ENCODE measurements at places on chromosomes 5 and 9.

DNA sequence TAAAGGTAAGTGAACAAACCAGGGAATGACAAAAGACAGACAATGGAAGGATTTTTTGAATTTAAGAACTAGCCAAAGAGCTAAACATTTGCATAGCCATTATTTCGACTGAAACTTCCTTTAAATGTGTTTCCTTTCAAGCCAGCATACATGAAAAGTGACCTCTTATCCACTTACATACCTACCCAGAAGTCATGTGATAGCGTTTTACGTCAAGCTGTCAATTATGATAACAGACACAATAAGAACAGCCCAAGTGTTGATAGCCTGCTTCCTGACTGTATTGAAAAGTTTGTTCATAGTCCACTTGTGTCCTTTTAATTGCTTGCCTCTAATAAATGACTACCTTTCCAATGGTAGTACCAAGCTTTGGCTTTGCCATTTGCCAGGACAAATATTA lies 206.0 kb downstream of the NFIB start:
- no peak for DNase-seq

DNA sequence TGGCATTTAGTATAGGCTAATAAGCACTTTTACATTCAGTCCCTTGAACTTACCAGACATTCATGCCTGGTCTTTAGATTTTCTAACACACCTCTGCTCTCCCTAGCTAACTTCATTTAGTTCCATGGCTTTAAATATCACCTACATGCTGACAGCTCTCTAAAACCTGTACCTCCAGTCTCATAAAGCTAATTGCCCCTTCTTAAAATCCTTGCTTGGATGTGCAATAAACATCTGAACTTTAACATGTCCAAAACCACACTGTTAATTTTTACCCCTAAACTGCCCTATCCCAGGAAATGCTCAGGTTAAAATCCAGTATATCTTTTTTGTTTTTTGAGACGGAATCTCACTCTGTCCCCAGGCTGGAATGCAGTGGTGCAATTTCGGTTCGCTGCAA lies 139.8 kb downstream of the CPLANE1 start:
- no peak for DNase-seq

- no peak for DNase-seq
These were observed 1651.5 kb downstream of the EFNA5 start for GRCh38 chr5:106019261-106019660.

DNA sequence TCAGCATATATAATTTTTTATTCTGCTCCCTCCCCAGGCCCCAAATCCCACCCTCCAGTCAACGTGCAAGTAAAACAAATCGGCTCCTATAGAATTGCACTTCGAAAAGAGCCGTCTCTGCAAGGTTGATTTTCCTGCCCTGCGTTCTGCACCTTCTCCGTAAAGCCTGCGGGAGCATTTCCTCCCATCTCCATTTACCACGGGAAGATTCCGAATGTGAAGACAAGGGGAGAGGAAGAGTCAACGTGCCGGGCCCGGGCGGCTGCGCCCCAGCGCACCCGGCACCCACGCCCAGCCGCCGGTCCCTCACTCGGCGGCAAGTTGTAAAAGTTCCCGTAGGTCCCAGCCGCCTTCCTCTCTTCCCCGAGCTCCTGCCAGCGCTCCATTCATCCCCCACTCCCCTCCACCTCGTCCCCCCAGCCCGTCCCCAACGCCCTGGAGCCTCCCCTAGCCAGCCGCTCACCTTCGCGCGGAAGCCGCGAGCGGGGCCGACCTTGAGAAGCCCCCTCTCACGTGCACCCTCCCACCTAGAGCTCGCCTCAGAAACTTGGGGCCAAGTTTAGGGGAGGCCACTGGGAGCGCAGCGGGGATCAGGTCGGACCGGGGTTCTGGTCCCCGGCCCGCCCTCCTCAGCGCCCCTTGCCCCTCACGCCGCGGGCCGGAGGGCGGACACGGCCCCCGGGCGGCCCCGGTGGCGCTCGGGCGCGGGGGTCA lies 431 bp downstream of the BNC2 start:
- DNase-seq: peak; percentile 25

DNA sequence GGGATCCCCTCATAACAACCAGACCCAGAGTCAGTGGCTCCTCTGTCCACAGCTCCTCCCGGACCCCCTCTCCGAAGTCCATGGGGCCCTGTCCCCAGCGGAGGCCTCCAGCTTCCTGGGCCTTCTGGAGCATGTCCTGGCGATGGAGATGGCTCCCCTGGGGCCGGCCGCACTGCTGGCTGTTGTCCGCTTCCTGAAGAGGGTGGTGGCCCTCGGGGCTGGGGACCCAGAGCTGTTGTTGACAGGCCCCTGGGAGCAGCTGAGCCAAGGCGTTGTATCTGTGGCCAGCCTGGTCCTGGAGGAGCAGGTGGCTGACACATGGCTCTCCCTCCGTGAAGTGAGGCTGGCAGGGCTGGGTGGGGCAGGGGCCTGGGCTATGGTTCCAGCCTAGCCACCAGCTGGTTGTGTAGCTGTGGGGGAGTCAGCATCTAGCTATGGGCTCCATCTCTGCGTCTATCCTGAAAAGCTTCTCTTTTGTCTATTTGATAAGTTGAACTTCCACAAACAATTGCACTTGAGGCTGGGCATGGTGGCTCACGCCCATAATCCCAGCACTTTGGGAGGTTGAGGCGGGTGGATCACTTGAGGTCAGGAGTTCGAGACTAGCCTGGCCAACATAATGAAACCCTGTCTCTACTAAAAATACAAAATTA lies 4.7 kb downstream of the ADGRD2 start:
- peak; percentile 23 for DNase-seq

- DNase-seq: no peak
These were observed 378.9 kb downstream of the CAAP1 start for GRCh38 chr9:26513730-26514129.

DNA sequence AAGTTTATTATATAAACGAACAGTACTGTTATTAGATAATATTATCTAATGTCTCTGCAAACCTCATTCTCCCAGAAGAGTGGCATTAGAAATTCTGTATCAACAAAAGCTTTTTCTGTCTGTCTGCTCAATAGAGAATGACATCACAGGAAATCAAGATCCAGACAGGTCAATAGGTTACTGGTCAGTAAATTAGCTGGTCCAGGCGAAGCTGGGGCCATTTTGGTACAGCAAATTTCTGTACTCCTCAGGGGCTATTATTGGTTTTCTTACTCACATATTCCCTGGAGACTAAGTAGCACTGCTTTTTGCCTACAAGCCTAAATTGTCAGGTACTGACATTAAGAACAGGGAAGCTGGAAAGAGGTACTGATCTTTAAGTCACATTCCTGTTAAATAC lies 80.5 kb downstream of the PLPP1 start:
- no peak for DNase-seq

DNA sequence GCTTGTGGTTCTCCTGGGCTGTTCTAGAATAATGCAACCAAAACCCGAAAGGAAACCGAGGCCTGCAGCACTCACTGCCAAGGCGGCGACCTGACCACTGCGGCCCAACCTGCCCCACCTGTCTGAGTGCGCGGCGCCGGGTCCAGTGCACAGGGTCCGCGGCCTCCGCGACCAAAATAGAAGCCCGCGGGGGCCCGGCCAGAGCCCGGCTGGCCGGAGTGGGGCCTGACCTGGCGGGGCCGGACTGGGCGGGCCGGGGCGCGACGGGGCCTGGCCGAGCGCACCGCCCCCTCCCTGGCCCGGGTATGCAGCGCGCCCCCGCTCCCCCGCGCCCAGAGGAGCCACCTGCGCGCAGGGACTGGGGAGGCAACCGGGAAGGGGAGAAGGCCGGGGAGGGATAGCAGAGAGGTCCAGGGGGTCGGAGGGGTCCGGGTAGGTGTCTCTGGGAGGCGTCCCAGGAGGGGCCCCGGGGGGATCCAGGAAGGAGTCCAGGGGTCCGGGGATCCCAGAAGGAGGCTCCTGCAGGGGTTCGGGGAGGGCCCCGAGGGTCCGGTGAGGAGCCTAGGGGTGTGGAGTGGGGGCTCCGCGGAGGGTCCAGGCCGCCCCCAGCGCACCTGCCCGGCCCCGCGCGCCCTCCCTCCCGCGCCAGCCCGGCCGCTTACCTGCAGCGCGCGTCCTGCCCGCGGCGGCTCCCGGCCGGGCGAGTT lies 503 bp downstream of the SEMA4D start:
- DNase-seq: peak; percentile 61

- no peak for DNase-seq
These were observed 52.2 kb upstream of the UBTD2 start for GRCh38 chr5:172335721-172336120.

- no peak for DNase-seq
These were observed 100.3 kb downstream of the NSG2 start for GRCh38 chr5:174145821-174146220.

- no peak for DNase-seq
These were observed 15.3 kb upstream of the SLC9A3 start for GRCh38 chr5:539469-540070.

DNA sequence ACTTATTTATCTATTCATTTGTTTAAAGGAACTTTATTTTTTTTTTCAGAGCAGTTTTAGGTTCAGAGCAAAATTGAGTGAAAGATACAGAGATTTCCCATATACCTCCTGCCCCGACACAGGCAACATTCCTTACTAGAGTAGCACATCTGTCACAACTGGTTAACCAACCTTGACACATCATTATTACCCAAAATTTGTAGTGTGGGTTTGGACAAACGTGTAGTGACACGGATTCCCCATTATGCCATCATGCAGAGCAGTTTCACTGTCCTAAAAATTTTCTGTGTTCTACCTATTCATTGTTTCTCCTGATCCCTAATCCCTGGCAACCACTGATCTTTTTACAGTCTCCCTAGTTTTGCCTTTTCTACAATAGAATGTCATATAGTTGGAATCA lies 57.3 kb upstream of the LHFPL2 start:
- DNase-seq: no peak

DNA sequence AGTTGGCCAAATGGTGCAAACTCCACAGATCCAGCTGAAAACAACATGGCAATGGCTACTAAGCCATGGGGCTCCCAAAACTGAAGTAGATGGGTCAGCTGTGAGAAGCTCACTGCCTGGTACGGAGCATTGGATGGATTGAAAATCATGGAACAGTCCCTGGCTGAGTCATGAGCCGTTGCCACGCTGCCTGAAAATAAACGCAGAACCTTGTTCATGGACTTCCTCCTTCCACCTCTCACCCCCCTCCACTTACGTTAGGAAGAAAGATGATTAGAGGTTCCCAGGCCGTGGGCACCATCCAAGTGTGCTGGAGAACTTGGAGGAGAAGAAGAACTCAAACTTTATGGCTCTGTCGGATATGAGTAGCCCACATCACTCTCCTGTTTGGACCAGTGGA lies 6.8 kb upstream of the DIPK1B start:
- no peak for DNase-seq

GRCh38 chr9:14228602-14229001 lies 85.3 kb downstream of the NFIB start:
- no peak for DNase-seq

DNA sequence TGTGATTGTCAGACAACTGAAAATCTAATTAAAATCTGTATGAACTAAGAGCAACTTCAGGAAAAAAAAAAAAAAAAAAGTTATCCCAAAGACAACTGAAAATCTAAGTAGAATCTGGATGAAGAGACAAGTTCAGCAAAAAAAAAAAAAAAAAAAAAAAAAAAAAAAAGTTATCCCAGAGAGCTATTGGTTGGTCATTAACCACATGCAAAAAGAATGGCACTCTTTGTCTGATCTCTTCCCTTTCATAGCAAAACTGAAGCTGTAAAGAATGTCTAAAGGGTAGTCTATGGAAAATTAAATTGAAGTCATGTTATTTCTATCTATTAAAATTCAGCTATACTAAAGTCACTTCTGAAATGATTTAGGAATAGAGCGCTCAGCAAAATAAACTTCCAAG lies 32.9 kb downstream of the STRBP start:
- DNase-seq: no peak

DNA sequence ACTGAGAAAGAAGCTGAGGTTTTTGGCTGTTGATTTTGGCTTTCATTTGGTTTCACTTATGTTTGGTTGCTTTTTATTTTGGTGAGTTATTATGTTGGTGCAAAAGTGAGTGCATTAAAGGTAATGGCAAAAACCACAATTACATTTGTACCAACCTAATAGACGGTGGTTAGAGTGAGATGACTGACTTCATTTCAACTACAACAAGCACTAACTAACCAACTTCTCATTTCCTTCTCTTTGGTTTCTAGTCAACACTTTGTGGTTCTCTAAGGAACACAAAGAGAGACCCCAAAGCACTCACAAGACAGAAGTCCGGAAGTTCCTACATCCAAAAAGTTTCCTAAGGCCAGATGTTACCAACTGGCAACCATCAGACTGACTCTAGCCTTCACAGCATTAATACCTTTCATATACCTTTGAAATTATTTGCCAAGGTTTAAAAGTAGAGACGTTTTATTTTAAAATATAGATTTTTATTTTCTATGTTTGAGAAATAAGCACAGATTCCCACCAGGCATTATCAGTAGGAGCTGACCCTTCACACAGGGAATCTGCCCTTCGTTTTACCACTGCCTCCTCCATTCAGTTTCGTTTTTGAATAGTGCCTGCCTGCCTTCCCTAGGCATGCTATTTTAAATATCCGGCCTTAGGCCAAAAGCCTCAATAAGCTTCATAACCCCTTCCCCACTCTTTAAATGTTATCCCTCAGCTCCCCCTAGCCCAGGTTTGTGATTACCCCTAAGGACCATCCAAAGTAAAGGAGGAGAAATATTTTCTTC lies 301.1 kb upstream of the PTGER4 start:
- no peak for DNase-seq

GRCh38 chr5:143241892-143242291 lies 161.6 kb downstream of the NR3C1 start:
- DNase-seq: no peak

- no peak for DNase-seq
These were observed 179.5 kb upstream of the RAD23B start for GRCh38 chr9:107103621-107104020.

DNA sequence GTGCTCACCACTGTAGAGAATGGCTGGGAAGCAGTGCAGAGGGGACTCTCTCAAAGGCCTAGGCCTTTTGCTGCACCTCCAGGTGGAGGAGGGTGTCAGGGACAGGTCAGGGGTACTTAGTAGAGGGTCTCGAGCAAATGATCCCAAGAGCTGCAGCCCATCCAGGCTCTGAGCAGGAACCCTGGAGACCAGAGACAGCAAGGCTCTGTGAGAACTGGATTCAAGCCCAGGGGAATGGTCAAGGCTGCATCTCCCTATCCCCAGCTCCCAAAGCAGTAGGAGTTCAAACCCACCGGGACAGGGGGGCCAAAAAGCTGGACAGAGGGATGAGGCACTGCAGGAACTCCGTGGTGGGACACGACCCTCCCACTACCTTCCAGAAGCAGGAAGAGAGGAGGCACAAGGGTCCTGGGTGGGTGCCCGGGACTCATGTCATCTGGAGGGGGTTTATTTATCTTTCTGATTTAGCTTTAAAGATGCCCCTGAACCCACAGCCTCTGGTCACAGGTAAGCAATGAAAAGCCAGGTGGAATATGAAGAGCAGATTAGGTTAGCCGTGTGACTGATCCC lies 124.8 kb downstream of the MVB12B start:
- DNase-seq: no peak

GRCh38 chr9:98168153-98168780 lies 24.2 kb downstream of the CORO2A start:
- no peak for DNase-seq

GRCh38 chr5:141694479-141694878 lies 12.4 kb upstream of the ARAP3 start:
- DNase-seq: no peak

Data from GM13976 (cell line).